Anterior cingulate cortex (tissue), 58 donors: ENCODE measurements at places on chromosomes 11 and 22.

GRCh38 chr11:100908746-100909145, 220.9 kb downstream of the PGR start:
- DNase-seq = no peak

GRCh38 chr22:41263704-41264103, 22.3 kb downstream of the RANGAP1 start:
- DNase-seq = no peak

DNA sequence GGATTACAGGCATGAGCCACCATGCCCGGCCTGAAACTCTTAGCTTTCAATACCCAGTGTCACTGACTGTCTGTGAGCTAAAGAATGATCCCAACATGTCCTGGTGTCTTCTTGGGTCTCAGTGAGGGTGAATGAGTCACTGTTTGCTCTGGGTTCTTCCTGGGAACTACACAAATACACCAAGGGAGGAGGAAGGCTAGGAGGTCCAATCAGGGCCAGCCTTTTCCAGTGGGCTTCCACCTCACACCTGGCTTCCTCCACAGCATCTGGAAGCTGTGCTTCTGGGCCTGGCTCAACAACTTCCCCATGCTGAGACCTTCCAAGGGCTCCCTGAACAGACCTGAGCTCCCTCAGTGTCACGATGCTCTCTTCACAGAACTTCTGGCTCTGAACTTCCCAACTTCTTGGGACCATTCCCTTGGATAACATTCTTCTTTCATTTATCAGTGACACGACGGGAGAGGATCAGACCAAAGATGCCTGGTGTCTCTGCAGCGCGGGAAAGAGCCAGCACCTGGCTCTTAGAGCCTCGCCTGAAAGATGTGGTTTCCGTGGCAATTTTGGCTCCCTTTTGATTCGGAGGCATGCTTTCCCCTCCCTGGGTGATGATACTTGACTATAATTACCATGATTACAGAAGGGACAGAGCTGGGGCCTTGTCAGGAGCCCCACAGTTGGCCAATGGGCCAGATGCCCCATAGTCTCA, 22.3 kb upstream of the CHRM4 start:
- DNase-seq = no peak

DNA sequence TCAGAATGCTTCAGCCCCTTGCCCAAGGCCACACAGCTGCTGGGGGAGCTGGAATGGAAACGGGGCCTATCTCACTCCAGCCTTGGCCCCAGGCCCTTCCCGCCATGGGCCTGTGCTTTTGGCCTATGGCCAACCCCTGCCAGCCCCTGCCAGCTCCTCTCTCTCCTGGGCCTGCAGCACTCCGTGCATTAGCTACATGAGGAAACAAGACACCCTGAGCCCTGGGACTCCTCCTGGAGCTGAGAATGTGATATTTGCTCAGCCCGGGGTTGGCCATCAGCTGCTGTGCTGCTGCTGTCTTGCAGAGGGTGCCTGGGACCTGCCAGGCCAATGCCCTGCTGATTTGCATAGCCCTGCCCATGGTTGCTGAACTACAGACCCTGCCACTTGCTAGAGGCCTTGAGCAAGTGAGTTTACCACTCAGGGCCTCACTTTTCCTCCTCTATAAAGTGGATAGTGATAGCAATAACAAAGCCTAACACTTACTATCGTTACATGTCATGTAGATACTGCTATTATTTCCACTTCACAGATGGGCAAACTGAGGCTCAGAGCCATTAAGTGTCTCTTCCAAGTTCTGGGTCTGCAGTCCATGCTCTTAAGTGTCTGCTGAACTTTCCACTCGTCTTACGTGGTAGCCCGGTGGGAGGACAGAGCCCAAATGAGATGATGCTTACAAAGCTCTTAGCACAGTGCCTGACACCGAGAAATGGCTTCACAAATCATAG, 99.6 kb downstream of the KIAA1671 start:
- DNase-seq = no peak

DNA sequence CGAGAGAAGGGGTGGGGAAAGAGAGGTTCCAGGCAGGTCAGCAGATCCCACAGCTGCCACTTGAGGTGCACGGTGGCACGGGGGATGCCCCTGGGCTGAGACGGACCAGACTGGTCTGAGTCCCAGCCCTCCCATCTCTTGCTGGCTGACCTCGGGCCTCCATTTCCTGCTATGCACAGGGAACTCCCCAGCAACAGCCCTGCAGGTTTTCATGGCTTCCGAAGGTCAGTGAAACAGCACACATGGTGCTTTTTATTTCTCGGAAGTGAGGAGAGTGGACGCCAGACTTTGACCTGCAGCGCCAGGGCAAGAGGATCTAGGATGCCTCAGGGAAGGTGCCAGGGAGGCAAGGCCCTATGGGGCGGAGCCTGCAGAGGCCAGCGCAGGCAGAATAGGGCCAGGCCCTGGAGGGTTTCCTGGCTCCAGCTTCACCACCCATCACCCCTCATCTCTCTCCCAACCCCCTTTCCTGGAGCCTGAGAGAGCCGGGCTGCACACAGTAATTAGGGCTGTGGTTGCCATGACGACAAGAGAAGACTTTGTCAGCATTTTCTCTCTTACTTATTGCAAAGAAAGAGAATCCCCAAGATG, 29.5 kb downstream of the SLC22A12 start:
- peak; percentile 68 for DNase-seq

- no peak for DNase-seq
These were observed 80.0 kb upstream of the TIMP3 start for GRCh38 chr22:32721328-32722180.
